ENCODE measurements at places on chromosomes 13 and 19. TPM values are rescaled to one million over a fixed set of nuclear protein-coding genes. Genes with fewer than 3 reads are reported as not detected.

Gene TSSK6
- total RNA-seq: 9.7 TPM

Gene FGF22
- total RNA-seq: 1.8 TPM

DNA sequence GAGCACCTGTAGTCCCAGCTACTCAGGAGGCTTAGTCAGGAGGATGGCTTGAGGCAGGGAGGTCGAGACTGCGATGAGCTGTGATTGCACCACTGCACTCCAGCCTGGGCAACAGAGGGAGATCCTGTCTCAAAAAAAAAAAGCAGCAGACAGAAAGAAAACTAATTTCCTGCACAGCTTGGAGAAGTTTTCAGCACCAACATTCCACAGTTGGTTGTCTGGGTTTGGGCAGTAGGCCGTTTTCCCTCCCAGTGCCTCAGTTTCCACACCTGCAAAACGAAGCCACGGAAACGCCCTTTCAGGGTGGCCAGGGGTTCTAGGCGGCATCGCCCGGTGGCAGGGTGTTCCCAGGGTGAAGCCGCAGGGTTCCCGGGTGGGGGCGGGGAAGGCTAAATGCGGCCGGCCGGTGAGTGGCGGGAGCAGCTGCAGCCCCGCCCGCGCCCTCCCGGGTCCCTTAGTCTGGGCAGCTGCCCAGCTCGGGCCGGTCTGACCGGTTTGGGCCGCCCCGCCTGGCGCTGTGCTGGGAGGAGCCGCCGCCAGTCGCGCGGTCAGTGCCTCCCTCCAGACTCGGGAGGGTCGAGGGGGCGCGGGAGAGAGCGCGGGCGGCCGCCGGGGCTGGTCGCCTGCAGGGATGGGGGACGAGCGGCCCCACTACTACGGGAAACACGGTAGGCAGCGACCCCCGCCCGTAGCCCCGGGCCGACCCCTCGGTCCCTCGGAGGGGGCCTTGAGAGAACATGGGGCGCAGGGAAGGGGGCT, at the start of gene SLC44A2:
Gene SLC44A2, plus strand, starts transcription at position 551 of the 759 bp plus-strand sequence. Its CDS starts 81 bp downstream, at position 632.
- no peak for DNase-seq

DNA sequence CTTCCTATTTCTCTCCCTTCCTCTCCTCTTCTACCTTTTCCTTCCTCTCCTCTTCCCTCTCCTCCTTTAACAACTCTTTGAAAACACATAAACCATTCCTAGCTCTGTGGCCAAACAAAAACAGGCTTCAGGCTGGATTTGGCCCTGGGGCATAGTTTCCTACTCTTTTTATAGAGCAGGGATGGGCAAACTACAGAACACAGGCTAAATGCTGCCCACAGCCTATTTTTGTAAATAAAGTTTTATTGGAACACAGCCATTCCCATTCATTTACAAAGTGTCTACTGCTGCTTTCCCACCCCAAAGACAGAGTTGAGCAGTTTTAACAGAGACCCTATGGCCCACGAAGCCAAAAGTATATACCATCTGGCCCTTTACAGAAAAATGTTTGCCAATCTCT, 35.4 kb downstream of the LHFPL6 start:
- DNase-seq: no peak

DNA sequence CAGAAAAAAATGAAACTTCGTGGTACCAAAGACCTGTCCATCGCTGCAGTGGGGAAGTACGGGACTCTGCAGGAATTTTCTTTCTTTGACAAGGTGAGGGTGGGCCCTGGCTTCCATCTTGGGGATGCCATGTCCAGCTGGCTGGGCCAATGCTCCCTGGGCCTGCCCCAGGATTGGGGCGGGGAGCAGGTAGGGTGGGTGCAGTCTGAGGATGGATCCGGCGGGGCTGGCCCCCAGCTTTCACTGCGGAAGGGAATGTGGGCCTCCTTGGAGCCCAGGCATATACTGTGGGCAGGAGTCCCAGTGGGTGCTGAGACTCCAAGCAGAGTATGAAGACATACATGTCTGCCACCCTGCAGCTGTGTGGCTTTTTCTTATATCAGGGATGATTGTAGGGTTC, 23.9 kb downstream of the SIN3B start:
- DNase-seq: no peak

GRCh38 chr13:30659980-30660379, 42.3 kb downstream of the USPL1 start:
- no peak for DNase-seq

GRCh38 chr13:89806594-89806993, 1540.9 kb upstream of the MIR17HG start:
- DNase-seq: no peak

DNA sequence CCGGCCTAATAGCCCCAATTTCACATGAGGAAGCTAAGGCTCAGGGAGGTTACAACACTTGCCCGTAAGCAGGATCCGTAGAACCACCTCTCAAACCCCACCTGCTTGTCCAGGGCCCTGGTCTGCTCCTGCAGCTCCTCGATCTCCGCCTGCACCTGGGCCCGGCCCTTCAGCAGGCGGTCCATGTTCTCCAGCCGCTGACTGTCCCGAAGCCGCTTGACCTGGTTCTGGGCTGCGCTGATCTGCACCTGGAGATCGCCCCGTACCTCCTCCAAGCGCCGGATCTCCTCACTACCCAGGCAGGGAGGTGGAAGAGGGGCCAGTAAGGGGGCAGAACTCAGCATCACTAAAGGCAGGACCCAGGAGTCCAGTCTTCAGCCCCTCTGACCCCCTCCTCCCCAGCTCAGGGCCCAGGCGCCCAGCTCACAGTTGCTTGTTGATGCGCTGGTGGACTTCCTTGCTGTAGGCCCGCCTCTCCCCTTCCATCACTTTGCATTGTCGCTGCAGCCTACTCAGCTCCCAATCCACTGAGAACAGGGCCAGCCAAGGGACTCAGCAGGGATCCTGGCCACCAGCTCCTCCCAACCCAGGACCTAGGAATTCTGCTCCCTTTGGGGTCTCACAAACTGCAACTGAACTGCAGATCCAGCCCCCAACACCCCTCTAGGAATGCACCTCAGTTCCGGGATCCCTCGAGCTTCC, 6.9 kb upstream of the EMP3 start:
- no peak for DNase-seq

DNA sequence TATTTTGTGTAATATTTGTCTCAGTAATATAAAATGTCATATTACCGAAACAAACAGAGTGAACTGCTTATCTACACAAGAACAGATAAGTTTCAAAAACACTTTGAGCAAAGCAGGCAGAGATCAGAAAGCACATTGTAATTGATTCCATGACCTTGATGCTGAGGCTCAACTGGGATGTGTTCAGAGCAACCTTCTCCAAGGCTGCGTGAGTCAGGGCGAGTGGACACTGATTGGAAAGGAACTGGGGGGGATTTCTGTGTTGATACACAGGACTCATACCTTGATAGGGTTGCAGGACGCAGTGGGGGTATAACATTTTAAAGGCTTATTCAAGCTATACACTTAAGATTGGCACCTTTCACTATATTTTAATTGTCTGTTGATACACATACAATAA, 1136.3 kb downstream of the UQCRFS1 start:
- DNase-seq: no peak

- DNase-seq: no peak
These were observed 8.1 kb downstream of the ERFL start for GRCh38 chr19:41919948-41920712.

GRCh38 chr13:35475212-35475959, 1.1 kb downstream of the MAB21L1 start:
- no peak for DNase-seq

- no peak for DNase-seq
These were observed 405.1 kb downstream of the DACH1 start for GRCh38 chr13:71461892-71462291.

DNA sequence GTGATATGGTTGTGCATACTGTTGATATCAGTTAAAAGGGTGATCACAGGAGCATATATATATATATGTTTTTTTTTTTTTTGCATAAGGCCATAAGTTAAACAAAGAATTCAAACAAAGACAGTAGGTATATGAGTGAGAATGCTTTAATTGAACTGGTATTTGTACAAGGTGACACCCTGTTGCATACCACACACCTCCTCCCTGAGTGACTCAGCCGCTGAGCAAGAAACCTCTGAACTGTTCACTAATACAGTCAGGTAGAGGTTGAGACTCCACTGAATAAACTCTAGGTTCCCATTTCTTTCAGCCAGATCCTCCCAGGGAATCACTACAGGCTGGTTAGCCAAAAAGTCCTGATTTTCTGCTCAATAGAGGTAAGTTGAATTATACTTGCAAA, at the start of gene SCEL:
Gene SCEL, plus strand, starts transcription at position 259 of the 400 bp plus-strand sequence. CDS start 20,170 bp downstream, outside the sequence.
- no peak for DNase-seq

DNA sequence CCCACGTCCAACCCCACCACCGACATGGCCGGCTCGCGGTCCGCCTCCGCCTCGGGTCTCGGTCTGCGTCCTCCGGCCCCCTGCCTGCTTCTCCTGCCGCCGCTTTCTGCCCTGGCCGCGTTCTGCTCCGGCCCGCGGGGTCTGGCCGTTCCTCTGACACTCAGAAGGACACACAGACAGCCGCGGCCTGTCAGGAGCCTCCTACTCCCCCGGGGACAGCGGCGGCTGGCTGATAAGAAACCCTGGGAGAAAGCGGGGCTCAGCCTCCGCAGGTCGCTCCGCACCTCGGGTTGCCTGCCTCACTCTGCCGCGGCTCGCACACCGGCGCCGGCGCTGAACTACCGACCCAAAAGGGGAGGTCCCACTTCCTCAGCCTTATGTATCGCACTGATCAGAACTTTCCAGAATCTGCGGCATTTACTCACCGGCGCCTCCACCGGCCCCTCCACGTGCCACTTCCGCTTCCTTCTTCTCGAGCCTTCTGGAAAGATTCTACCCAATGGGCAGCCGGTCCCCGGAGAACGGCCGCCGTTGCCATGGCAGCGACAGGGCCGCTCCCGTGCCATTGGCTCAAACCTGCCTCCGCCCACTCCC, at the start of gene HSPH1:
Gene HSPH1, minus strand, starts transcription at position 348 of the 594 bp plus-strand sequence. Its CDS starts 322 bp downstream, at position 26.
- peak; percentile 100 for DNase-seq

Measured in CD4-positive, alpha-beta memory T cell (primary cell).